ENCODE measurements at places on chromosomes 2 and 18.

GRCh38 chr2:147467441-147467840, 377.4 kb upstream of the ACVR2A start:
- DNase-seq: no peak

DNA sequence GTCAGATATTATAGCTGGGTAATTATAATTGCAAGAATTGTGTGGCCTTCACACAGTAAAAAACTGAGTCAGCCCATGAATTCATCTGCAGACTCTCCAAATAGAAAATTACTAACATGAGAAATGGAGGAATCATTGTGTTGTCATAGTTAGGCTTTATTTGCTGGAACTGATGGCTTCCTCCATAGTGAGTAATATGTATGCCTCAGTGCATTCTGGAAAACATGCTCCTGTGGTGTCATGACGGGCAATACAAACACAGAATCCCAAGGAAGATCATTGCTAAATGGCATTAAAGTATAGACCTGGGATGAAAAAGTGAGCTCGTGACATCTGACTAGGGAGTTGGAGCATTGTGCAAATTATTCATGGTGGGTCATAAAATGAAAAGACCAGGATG, 23.6 kb upstream of the NMS start:
- DNase-seq: no peak

DNA sequence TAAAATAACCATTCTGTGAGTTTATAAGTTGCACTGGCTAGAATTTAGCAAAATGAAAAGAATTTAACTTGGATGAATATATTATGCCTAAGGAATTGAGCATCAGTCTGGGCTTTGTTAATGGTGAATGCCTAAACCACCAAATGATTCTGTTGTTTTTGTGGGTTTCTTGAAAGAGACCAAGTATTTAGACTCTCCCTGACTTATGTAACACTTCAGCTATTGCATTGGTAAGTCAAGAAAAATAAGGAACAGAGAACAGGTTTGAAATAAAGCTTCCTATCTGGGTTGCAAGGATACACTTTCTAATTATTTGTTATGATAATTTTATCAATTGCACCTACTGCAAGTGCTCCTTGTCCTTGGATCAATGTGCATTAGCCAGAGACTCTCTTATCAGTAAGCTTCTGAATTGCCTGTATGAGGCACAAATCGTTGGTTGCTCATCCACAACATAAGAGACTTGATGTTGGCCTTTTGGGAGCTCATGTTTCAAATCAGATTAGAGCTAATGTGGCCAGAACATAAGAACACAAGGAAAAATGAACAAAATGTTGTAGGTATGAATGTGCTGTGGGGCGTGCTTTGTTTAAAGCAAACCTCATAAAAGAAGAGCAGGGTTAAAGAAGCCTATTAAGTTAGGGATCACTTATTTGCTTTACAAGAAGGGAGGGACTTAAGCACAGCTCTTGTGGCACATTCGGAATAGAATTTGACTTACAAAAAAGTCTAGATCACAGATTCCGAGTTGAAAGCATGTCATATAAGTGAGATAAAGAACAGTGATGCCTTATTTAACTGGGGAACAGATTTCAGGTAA, 37.2 kb downstream of the PRKCE start:
- no peak for DNase-seq

DNA sequence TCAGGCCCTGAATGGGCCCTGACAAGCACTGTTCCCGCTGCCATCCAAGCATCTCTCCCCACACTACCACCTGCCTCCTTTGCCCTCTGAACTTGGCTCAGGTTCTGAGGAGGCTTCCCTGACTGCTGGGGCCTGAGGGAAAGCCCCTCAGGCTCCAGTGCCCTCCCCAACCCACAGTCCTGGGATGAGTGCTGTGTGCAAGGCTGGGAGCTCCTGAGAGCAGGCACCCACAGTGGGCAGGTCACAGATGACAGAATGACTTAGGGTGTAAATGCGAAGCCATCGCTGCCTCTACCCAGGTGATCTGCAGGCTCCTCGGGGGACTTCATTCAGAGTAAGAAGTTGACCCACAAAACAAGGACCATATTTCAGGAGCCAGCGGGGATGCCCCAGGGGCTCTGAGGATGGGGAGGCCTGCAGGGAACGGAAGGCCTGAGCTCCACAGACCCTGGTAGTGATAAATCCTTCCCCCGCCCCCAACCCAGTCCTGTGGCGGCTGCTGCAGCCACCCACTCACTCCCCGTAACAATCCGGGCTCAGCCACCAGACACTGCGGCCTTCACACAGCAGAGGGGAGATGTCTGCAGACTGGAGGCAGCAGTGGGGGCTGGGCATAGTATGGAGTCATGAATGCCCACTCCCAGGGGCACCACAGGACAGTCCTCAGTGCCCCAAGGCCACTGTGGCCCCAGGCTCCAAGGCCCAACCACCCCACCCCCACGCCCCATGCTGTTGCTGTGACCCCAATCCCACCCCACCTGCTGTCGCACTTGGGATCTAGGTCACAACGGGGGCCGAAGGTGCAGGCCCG, 8.9 kb downstream of the BIN1 start:
- DNase-seq: no peak

DNA sequence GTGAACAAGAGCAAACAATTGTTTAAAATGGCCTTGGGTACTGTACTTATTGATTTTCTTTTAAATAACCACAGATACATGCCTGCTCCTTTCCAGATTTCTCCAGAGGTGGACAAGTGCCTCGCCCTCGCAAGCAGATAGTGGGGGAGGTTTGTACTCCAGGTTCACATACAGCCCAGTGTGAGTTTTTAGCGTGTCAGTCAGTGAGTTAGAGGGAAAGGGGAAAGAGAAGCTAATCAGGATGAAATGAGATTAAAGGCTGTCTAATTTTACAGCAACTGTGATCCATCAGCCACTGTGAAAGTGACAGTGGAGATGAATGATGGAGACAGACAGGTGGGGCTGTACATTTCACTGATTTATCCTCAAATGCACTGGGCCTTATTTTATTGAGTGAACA, 74.7 kb downstream of the KLHL14 start:
- no peak for DNase-seq

GRCh38 chr18:55141318-55141717, 182.1 kb upstream of the CCDC68 start:
- no peak for DNase-seq

DNA sequence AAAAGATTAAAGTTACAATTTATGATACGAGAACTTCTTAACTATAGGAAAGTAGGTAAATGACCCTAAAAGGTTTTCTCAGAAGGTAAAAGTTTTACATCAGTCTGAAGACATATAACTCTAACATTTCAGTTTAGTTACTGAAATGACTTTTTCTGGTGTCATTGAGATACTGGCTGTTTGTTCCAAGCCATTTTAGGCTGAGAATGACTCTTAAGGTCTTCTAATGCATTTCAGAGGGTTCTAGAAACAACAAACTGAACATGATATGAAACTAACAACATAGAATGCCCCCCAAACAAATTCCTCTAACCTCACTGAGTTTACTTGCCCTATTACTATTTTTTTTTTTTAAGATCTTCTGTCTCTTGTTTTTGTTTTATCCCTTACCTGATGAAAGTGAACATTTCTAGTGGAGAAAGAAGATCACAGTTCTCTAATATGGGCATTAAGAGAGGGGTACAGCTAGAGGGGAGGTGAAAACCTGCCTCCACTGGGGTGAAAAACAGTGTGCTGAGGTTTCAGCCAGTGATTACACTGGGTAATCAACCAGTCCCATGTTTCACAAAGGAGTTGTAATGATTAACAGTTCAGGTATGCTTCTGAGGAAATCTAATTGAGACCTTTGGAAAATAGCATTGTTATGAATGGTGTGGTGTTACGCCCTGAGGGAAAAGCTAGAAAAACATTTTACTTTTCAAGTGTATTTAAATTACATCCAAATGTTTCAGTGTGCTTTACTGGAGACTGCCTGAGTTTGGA, 11.2 kb downstream of the NABP1 start:
- no peak for DNase-seq

DNA sequence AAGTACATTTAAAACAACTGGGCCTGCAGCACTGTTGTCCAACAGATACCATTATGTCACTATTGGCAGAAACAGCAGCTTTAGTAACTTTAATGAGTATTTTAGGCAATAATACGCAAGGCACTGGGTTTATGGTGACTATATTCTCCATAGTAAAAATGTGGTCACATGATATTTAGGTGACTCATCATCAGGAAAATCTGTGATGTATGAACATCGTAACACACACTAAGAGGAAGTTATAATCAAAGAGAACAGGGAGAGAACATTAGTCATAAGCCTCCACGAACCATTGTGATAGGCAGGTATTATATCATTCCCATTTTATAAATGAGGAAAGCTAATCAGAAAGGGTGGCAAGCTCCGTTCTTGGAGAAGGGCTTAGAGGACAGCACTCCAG, 36.9 kb downstream of the RAPH1 start:
- DNase-seq: no peak

DNA sequence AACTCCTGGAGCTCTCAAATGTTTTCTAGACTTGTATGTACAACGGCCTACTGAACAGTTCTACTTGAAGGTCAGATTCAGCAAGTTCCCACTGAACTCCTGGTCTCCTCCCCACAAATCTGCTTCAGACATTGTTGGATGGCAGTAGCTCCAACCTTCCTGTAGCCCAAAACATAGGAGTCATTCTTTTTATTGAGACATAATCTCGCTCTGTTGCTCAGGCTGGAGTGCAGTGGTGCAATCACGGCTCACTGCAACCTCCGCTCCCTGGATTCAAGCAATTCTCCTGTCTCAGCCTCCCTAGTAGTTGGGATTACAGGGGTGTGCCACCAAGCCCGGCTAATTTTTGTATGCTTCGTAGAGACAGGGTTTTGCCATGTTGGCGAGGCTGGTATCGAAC, 47.3 kb downstream of the QPCT start:
- DNase-seq: no peak

- DNase-seq: no peak
Measured at GRCh38 chr2:226699321-226699720, 100.3 kb downstream of the IRS1 start.

- DNase-seq: no peak
Measured at GRCh38 chr2:15253835-15254286, 307.3 kb downstream of the NBAS start.

DNA sequence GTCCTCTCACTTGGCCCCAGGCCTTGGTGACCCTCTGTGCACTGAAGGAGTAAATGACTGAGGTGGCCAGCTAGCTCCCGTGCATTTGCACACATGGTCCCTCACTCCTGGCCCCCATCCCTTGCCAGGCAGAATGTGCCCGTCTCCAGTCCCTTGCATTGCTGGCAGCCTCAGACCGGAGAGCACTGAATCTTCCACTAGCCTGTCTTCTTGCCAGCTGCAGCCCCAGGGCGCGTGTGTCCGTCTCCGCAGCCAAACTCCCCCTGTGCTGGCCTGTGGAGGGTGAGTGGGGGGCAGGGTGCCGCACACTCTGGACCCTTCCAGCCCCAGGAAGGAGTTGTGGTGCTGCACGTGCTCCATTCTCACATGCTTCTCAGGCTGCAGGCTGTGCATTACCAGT, 35.9 kb downstream of the INPP4A start:
- no peak for DNase-seq

All from NCI-H345 (cell line).